ENCODE measurements at places on chromosomes 2 and 18.

DNA sequence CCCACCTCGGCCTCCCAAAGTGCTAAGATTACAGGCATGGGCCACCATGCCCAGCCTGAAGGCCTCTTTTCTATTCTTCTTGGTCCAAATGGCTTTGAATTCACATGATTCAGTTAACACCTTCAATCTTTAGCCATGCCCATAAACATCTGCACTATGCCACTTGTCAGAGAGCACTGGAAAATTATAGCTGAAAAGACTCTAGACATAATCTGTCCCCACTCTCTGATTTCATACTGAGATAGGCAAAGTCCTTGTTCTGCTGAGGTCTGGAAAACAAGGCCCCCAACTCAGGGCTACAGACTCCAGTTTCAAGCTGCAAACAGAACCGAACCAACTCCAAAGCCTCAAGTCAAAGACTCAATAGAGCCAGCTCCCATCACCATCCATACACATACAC lies 170.7 kb downstream of the ANTXR1 start:
- DNase-seq, result no peak

GRCh38 chr2:100606332-100606725 lies 43.5 kb downstream of the PDCL3 start:
- no peak for DNase-seq

DNA sequence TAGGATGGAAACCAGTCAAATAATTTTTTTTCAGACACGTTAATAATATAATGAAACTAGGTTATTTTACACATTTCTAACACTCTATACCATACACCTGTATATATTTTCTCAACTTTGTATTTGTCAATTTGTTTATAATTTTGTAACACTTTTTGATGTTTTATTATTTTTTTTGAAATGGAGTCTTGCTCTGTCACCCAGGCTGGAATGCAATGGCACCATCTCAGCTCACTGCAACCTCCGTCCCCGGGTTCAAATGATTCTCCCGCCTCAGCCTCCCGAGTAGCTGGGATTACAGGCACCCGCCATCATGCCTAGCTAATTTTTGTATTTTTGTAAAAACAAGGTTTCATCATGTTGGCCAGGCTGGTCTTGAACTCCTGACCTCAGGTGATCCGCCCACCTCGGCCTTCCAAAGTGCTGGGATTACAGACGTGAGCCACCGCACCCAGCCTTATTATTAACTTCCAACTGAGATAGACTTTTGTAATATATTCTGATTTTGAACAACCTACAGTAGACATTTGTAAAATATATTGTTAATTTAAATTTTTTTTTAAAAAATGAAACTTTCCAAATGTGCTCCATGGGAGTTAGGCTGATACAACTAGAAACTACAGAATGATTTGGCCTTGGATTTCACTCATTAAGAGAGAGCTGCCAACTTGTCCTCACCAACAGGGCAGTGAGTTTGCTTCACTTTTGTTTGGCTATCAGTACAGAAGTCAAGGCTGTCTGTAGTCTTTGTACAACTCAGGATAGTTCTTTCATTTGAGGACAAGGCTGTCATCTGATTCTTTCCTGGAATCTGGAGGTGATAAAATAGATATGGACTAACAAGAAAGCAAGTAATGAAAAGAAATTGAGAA lies 33.9 kb upstream of the COBLL1 start:
- DNase-seq, result no peak

DNA sequence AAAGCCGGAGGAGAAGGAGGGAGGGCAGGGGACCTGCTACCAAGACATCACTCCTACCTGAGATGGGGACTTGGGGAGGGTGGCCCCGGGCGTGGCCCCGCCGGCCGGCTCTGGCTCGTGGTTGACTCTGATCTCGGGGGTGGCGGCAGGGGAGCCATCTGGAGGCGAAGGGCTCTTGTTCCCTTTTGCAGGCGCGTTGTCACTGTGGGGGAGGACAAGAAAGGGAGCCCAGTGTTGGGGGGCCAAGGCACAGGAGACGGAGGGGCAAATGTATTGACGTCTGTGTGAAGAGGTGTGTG lies 48.1 kb downstream of the BIN1 start:
- no peak for DNase-seq

DNA sequence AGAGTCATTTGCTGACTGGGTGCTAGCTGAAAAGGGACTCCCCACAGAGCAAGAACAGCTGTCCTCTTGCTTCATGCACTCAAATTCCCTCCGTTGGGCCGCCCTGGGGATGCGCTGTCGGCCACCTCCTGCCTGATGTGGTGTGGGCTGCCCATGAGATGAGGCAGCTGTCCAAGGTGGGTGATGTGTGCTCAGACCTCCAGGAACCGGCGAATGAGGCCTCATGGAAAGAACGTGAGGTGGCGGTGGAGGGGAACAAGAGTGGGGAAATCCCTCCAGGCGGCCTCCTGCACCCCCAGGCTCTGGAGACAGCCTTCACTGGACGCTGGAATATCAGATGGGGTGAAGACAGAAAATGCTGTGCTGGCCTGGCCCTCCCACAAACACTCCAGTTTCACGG lies 79.8 kb downstream of the LONRF2 start:
- DNase-seq, result no peak

DNA sequence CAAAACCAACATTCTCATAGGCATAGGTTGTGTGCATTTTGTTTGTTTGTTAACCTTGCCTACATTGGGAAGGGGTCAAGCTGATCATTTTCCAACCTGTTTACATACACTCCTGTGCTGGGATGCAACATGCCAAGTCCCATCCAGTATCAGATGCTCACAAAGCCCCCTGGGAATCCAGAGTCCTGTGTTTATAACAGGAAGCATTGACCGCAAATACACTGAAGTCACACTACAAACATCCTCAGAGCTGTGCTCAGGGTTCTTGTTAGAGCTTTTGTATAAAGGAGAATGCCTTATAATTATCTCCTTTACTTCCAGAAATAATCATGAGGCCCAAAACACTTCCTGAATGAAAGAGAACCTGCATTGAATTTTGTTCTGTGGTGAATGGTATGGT lies 488.7 kb upstream of the TCF4 start:
- DNase-seq, result no peak

DNA sequence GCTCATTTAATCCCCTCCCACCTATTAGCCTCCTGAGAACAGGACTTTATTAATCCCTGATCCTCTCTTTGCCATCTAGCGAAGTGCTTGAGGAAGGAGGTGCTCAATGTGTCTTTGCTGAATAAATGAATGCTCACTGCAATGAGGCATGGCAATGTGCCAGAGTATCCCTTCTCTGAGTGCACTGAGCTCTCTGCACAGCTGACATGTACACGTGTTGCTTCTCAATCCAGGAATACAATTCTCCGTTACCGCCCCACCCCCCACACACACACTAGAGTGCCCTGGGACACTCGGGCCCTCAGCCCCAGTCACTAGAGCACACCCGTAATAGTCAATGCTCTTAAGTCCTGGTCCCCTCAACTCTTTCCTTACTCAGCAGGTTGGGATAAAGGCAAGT lies 41.4 kb downstream of the FAM178B start:
- no peak for DNase-seq

DNA sequence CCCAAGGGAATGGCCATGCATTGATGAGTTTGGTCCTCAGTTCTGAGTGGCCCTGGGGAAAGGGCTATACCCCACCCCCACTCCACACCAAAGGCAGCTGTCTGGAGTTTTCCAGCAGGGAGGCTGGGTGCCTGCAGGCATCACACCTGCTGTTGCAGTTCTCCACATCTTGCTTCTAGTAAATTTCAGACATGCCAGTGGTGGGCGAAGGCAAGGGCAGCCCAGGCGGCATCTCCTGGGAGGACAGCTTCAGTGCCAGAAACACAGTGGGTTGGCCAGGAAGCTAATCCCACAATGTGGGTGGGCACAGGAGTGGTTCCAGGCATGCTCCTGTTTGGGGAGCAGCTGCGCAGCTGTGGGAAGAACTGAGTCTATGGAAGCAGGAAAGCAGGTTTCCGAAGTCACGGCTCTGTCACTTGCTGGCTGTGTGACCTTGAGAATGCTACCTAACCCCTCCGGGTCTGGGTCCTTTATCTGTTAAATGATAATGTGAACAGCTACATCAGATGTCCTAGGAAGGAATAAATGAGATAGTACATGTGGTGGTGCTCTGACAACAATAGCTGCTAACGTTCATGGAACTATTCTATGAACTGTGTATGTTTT lies 84.6 kb upstream of the SPTBN1 start:
- DNase-seq, result no peak
